ENCODE measurements at places on chromosomes 2 and 18. TPM values are rescaled to one million over a fixed set of nuclear protein-coding genes. Genes with fewer than 3 reads are reported as not detected.

- no peaks in the 10 kb centered on the region for H3K36me3 ChIP-seq
- no peak overlapping the region for H3K4me3 ChIP-seq
- H3K27ac ChIP-seq: no peak overlapping the region
- H3K4me1 ChIP-seq: no peaks in the 10 kb centered on the region
- H3K27me3 ChIP-seq: no peaks in the 10 kb centered on the region
These were observed 188.7 kb downstream of the MBD5 start for GRCh38 chr2:148209603-148210002.

- H3K4me3 ChIP-seq: no peak overlapping the region
- H3K27ac ChIP-seq: no peak overlapping the region
- no peak for DNase-seq
- H3K27me3 ChIP-seq: peaks cover 61% of the 10 kb centered on the region
- no peaks in the 10 kb centered on the region for H3K4me1 ChIP-seq
These were observed 316.8 kb upstream of the HS6ST1 start for GRCh38 chr2:128635361-128635900.

GRCh38 chr2:107697385-107697784 lies 129.3 kb upstream of the RGPD4 start:
- H3K4me1 ChIP-seq: no peaks in the 10 kb centered on the region
- no peak overlapping the region for H3K27ac ChIP-seq
- no peaks in the 10 kb centered on the region for H3K36me3 ChIP-seq
- peaks cover 21% of the 10 kb centered on the region for H3K27me3 ChIP-seq

GRCh38 chr2:187920511-187920910 lies 366.3 kb upstream of the TFPI start:
- DNase-seq: no peak
- H3K4me1 ChIP-seq: 0 out of 2 replicates have a peak, but pooled peaks cover 6% of the 10 kb centered on the region
- no peaks in the 10 kb centered on the region for H3K36me3 ChIP-seq
- H3K27me3 ChIP-seq: no peaks in the 10 kb centered on the region
- H3K4me3 ChIP-seq: no peak overlapping the region
- H3K27ac ChIP-seq: no peak overlapping the region

GRCh38 chr2:113891265-113891959 lies 1.5 kb downstream of the ACTR3 start:
- peak overlapping the region; percentile 71 for H3K27ac ChIP-seq
- H3K4me1 ChIP-seq: peaks cover 68% of the 10 kb centered on the region

DNA sequence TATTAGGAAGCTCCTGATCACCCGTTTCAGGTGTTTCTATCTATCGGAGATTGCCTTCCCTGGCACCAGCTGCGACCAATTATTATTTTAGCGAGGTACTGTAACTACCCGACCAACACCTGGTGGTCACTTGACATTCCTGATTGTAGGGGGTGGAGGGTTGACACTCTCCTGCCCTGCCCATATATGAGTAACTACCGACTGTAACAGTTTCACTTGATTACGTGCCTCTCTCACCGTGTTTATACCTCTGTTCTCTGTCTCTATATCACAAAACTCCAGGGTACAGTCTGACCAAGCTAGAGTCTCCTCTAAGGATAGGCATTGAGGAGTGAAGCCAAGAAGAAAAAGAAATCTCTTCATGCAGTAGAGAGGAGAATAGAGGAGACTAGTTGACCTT lies 268.0 kb upstream of the LRATD1 start:
- no peaks in the 10 kb centered on the region for H3K4me1 ChIP-seq
- H3K36me3 ChIP-seq: no peaks in the 10 kb centered on the region
- no peak overlapping the region for H3K4me3 ChIP-seq
- H3K27me3 ChIP-seq: peaks cover 8% of the 10 kb centered on the region
- DNase-seq: no peak

DNA sequence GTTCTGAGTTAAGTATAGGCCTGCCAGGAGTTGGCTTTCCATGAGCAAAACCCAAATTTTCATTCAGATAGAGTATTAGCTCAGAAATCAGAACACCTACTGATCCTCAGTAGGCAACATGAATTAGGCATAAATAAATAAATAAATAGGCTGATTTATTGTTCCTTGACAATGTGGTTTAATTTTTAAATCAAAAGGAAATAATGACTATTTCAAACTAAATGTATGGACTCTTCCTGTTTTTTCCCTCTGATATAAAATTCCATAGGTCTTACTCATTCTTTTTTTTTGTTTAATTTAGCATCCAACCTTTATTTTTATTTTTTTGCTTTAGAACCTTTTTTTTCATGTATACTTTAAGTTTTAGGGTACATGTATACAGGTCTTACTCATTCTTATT lies 140.2 kb upstream of the ITGA6 start:
- H3K4me3 ChIP-seq: no peak overlapping the region
- H3K27ac ChIP-seq: no peak overlapping the region
- no peaks in the 10 kb centered on the region for H3K36me3 ChIP-seq
- H3K4me1 ChIP-seq: peaks cover 35% of the 10 kb centered on the region
- no peak for DNase-seq
- no peaks in the 10 kb centered on the region for H3K27me3 ChIP-seq

DNA sequence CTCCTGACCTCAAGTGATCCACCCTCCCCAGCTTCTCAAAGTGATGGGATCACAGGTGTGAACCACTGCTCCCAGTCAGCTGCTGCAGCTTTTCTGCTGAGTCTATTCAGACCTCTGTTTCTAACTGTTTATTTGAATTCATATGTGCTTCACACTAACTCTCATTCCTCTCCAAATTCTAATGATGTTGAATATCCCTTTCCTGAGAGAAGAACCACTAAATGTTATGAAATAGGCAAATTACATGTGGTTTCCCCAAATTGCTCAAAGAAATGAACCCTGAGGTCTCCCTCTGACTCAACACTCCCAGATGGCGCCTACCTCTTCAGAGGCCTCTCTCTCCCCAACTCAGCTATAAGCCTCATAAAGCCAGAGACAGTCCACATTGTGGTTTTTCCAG lies 98.6 kb downstream of the IRS1 start:
- no peak for DNase-seq
- no peaks in the 10 kb centered on the region for H3K4me1 ChIP-seq
- H3K27ac ChIP-seq: no peak overlapping the region
- no peaks in the 10 kb centered on the region for H3K36me3 ChIP-seq
- H3K4me3 ChIP-seq: no peak overlapping the region

GRCh38 chr2:233663911-233664310 lies 7.8 kb upstream of the UGT1A9 start:
- H3K36me3 ChIP-seq: no peaks in the 10 kb centered on the region
- no peaks in the 10 kb centered on the region for H3K27me3 ChIP-seq

GRCh38 chr18:76370201-76370600 lies 124.8 kb downstream of the ZNF516 start:
- H3K27me3 ChIP-seq: peaks cover 55% of the 10 kb centered on the region
- H3K36me3 ChIP-seq: no peaks in the 10 kb centered on the region
- no peak overlapping the region for H3K4me3 ChIP-seq
- H3K27ac ChIP-seq: no peak overlapping the region

DNA sequence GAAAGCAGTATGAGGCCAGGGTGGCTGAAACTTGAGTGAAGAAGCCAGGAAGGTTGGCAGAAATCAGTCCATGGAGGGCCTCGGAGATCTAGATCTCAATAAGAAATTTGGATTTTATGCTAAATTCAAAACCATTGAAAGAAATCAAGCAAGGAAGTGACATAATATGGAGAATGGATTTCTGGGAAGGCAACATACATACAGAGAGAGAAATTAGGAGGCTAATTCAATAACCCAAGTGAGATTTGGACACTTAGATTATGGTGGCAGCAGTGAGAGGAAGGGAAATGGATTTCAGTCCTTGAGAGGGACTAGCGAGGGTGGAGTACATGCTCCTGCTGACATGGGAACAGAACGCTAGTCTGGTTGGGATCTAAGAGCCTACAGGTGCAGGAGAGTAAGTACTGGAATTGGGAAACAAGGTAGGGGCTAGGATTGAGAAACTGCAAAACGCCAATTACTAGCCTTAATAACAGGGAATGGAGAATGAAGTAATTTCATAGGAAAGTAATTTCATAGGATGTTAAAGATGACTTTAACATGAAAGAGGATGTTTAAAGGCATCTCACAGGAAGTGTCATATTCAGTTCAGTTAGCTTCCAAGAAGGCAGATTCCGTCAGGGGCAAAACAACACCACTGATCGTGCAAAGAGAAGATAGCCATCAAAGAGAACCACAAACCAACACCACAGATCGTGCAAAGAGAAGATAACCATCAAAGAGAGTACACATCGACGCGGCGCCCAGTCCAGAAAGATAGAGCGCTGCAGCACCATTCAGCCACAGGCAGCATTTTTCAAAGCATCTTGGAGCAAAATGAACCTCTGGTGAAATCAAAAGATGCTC lies 27.2 kb downstream of the CDKL4 start:
- H3K27me3 ChIP-seq: no peaks in the 10 kb centered on the region
- H3K27ac ChIP-seq: no peak overlapping the region
- H3K4me1 ChIP-seq: no peaks in the 10 kb centered on the region
- DNase-seq: no peak
- H3K4me3 ChIP-seq: no peak overlapping the region
- no peaks in the 10 kb centered on the region for H3K36me3 ChIP-seq

DNA sequence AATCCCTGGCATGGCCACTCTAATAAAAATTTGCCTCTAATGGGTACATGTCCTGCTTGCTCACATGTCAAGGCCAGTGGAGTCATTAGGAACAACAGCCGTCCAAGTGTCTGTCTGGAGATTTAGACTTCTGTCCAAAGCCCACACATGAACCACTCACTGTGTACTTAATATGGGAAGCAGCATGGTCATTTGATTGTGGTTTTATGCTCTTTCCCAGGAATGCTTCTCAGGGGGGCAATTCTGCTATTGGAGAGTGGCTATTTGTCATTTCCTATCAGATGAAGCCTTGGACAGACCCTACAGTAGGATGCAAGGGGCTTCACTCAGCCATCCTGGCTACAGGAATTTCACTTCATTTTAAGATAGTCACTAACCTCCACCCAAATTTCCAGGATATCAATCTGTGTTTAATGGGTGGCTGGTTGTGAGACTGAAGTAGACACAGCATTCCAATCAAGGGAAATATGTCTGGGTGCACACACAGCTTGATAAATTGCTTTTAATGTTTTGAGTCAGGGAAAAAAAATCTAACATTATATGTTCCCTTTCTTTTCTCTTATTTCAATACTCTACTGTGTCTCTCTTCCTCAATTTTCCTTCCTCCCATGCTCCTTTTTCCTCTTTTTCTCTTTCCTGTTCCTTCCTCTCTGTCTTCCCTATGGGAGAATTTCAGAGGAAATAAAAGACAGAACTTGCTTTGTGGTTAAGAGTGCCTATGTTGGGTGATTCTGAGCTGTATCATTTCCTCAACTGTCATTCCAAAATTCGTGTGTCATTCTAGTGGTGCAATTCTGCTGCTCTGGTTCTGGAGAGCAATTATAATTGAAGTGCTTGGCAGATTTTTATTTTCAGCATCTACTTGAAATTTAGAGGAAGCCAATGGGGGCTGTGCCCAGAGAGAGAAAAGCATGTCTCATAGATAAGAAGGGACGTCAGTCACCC lies 320.1 kb downstream of the OSR1 start:
- H3K4me1 ChIP-seq: peaks cover 26% of the 10 kb centered on the region
- no peak overlapping the region for H3K4me3 ChIP-seq
- peak overlapping the region; percentile 86 for H3K27ac ChIP-seq
- no peaks in the 10 kb centered on the region for H3K36me3 ChIP-seq
- DNase-seq: peak; percentile 81

DNA sequence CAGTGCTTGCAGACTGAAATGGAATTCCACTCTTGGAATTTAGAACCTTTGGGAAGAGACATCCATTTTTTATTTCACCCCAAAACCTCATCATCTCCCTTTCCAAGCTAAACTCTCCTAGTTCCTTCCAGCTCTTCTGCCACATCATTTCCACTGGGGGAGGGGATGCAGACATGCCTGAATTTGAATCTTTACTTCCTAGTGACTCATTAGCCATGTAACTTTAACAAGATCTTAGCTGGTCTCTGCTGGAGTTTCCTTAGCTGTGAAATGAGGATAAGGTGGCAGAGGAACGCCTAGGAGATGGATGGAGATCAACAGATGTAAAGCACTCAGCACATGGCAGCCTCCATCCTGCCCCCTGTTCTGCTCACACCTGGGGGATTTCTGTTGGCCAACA lies 266.8 kb downstream of the EN1 start:
- no peak overlapping the region for H3K27ac ChIP-seq
- no peak overlapping the region for H3K4me3 ChIP-seq
- H3K36me3 ChIP-seq: no peaks in the 10 kb centered on the region
- peak; percentile 73 for DNase-seq
- H3K4me1 ChIP-seq: peaks cover 10% of the 10 kb centered on the region
- H3K27me3 ChIP-seq: no peaks in the 10 kb centered on the region

GRCh38 chr2:149428783-149429182 lies 98.4 kb downstream of the LYPD6 start:
- H3K4me3 ChIP-seq: no peak overlapping the region
- no peaks in the 10 kb centered on the region for H3K36me3 ChIP-seq
- DNase-seq: no peak
- no peaks in the 10 kb centered on the region for H3K4me1 ChIP-seq
- H3K27ac ChIP-seq: no peak overlapping the region

- H3K27ac ChIP-seq: no peak overlapping the region
- H3K4me1 ChIP-seq: no peaks in the 10 kb centered on the region
- peaks cover 49% of the 10 kb centered on the region for H3K27me3 ChIP-seq
- no peaks in the 10 kb centered on the region for H3K36me3 ChIP-seq
- no peak overlapping the region for H3K4me3 ChIP-seq
- no peak for DNase-seq
These were observed 132.1 kb downstream of the RGPD3 start for GRCh38 chr2:106336108-106336507.

GRCh38 chr2:168789776-168790175 lies 12.7 kb upstream of the NOSTRIN start:
- H3K4me3 ChIP-seq: no peak overlapping the region
- H3K27me3 ChIP-seq: no peaks in the 10 kb centered on the region
- peaks cover 1% of the 10 kb centered on the region for H3K4me1 ChIP-seq
- H3K27ac ChIP-seq: no peak overlapping the region
- H3K36me3 ChIP-seq: no peaks in the 10 kb centered on the region
- DNase-seq: no peak

ALPP gene
- total RNA-seq: 14.4 TPM

COX5B gene
- total RNA-seq: 803 TPM

FAM228A gene
- total RNA-seq: not detected

CRIM1 gene
- 70.7 TPM for total RNA-seq

SERPINB2 gene
- total RNA-seq: 9.9 TPM

PPIL3 gene
- total RNA-seq: 25.9 TPM

CCDC148 gene
- 0.46 TPM for total RNA-seq

MEP1B gene
- not detected for total RNA-seq

IL1R2 gene
- 6.0 TPM for total RNA-seq
